HAP-1 (cell line): ENCODE measurements at places on chromosomes 4 and X.
A peak's percentile ranks its signal among the peaks of the same experiment; 100 is the strongest.

GRCh38 chrX:16484338-16484737 lies 165.6 kb upstream of the S100G start:
- no peak for DNase-seq

DNA sequence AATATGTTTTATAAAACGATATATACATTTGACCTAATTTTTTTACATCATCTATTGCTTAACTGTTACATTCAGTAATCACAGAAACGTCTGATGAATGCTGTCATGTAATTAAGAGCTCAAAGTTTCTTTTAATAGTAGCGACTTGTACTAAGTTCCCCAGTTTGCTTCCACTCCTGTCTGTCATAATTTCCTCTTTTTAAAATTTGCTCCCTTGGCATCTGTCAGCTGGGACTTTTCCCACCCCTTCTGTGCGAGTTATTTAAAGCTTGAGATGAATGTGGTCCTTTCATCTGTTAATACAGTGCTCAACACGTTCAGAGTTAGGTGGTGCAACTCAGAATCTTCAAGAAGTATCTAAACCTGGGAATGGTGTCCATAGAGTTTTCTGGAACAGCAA lies 1.2 kb downstream of the RAP1GDS1 start:
- DNase-seq = peak; percentile 20

GRCh38 chr4:20368926-20369325 lies 117.2 kb downstream of the SLIT2 start:
- DNase-seq = no peak

GRCh38 chrX:76148753-76149152 lies 24.1 kb upstream of the PBDC1 start:
- peak; percentile 16 for DNase-seq

- no peak for DNase-seq
Measured at GRCh38 chr4:168880072-168880675, 129.9 kb downstream of the CBR4 start.
